ENCODE measurements at places on chromosomes 2 and 18.

GRCh38 chr2:58919316-58919715 lies 678.2 kb upstream of the FANCL start:
- no peak for DNase-seq

DNA sequence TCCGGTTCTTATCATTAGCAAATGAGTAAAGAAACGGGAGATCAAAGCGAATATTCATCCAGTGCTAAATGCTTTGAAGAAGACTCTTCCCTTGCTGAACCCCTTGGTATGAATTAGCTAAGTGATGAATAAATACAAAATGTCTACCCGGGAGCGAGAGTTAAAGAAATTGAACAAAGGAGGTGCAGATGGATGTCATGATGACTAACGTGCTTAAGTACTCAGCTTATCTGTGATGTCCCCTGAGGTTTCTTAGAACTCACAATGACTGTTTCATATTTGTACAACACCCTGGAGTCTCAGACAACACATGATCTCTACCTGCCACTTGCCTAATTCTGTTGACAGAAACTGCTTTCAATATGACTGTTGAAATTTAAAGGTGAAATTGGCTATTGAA lies 148.5 kb downstream of the TMEM200C start:
- DNase-seq, result no peak

GRCh38 chr2:102717308-102718018 lies 44.4 kb upstream of the TMEM182 start:
- DNase-seq, result no peak

GRCh38 chr2:54757500-54757899 lies 34.0 kb downstream of the EML6 start:
- peak; percentile 18 for DNase-seq

DNA sequence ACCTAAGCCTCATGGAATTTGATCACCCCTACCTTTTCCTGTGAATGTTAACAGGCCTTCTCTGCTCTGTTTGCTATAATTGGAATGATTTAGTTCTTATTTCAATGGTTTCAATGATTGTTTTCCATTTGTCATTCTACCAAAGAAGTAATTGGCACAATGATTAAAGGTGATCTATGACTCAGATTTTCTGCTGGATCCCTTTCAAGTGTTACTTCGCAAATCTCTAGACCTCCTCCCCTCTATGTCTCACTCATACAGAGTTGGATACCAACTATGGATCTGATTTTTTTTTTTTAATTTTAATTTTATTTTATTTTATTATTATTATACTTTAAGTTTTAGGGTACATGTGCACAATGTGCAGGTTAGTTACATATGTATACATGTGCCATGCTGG lies 29.6 kb upstream of the FAM117B start:
- no peak for DNase-seq

GRCh38 chr2:31284107-31284506 lies 50.2 kb downstream of the EHD3 start:
- DNase-seq, result no peak

DNA sequence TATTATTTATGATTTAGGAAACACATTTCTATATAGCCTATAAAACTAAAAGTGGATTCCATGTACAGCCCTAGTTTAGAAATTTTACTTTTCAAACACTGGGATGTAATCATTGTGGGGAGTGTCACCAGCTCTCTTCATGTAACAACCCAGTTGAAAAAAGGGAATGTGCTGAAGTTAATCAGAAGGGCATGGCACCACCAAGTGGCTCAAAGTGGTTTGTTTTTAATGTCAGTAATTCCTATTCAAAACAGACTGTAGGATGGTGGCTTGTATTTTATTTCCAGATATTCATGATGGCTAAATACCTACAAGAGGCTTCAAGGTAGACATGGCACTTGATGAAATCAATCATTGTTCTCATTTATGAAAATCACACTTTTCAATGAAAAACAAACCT lies 58.1 kb upstream of the TMEM182 start:
- peak; percentile 49 for DNase-seq

DNA sequence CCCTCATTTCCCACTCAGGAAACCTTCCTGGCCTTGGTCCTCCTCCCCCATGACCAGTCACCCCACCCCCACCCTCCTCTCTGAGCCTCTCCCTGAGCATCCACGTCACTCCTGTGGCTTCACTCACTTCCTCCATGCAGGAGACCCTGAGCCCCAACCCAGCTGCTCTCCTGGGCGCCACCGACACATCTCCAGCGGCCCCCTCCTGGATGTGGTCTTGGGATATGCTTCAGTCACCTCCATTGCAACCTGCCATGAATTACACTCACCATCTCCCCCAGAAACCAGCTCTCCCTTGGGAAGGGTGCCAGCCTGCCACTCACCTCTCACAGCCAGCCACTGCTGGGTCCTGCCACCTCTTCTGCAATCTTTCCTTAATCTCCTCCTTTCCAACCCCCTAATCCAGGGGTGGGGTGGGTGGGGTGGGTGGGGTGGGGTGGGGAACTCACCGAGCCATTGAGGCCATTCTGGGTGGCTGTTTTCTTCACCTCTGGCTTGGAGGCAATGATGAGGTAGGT lies 44.8 kb downstream of the CENPO start:
- no peak for DNase-seq

GRCh38 chr2:158290225-158290624 lies 166.3 kb downstream of the CCDC148 start:
- DNase-seq, result no peak

GRCh38 chr2:213167271-213167930 lies 16.0 kb upstream of the IKZF2 start:
- no peak for DNase-seq

GRCh38 chr2:108927936-108928659 lies 60.9 kb downstream of the EDAR start:
- peak; percentile 55 for DNase-seq

GRCh38 chr2:126838716-126838985 lies 60.0 kb upstream of the TEX51 start:
- peak; percentile 71 for DNase-seq

DNA sequence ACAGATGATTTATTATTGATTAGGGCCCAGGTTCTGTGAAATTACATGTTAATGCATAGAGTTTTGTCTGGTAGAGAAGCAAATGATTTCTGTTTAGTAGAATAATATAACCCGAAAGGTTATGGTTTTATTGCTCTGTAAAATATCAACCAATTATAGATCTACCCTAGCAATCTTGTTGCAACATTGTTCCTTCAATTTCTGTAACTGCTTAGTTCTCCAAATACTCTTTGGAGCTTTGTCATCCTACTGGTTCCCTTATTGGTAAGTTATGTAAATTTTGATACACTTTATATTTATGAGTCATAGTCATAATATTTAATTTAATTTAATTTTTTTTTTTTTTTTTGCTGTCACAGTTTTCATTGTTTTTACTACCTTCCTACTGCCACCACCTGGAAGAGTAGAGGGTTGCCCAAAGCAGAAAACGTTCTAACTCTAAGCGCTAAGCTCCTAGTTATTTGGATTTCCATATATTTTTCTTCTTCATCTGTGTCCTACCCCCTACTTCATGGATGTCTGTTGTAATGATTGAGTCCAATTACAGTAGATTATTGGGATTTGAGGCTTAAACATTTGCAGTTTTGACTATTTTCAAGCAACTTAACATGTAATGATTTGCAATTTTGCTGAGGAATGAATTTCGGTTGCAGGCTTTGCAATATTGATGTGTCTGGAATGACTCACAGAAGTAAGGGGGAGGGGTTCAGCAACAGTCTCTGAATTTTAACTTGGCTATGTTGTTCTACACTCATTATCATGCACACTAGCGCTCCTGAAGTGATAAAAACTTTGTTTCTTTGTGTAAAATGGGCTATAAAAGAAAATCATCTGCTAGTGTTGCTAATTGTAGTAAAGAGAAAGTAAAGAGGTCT lies 51.1 kb downstream of the NABP1 start:
- DNase-seq, result peak; percentile 13

DNA sequence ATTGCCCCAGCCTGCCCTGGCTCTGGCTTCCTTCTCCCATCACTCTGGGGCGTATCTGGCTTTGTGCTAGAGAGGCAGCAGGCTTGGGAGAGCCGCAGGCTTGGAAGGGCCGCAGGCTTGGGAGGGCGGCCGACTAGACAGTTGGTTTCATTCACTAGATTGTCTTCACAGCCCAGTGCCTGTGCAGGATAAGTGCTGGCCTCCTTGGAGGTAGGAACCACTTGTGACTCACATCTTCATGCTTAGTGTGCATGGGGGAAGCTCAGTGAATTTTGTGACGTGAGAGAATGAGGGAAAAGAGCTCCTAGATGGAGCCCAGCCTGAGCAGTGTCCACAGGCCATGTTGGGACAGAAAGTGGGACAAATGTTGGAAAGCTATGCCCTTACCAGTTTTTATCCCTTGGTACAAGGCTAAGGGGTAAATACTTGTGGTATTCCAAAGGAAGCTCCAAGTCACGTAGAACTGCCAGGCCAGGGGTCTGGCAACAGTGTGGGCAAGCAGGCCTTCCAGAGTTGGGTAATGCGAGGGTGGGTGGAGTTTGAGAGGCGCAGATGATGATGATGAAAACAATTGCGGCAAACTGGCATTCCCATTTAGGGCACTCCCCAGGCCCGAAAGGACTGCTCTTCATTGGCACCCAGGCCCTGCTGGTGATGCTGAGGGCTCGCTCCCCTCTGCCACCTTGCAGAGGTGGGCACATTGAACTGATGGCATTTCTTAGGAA lies 100.1 kb downstream of the DDX1 start:
- DNase-seq, result no peak

Measured in NB4 (cell line).